Ovary (tissue), 10 donors: ENCODE measurements at places on chromosomes 16 and 17. TPM values are rescaled to one million over a fixed set of nuclear protein-coding genes. Genes with fewer than 3 reads are reported as not detected.

DNA sequence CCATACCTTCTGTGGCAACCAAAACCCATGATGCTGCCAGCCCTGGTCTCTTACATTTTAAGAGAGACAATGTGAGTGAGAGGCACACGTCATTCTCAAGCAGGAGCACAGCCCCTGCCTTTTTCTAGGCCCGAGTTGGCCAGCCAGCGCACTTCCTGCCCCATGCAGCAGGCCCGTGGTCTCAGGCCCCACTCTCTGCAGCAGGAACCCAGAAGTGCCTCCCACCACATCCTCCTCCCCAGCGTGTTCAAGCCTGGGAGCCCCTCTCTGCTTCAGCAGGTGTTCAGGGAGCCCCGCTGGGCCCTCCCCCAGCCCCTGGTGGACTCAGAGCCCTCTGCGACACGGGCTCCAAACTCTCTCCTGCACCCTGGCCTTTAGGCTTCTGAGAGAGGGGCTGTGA lies 30.5 kb downstream of the ITGAE start:
- no peak for DNase-seq

- no peak for DNase-seq
Measured at GRCh38 chr17:34826332-34826731, 134.9 kb downstream of the CCT6B start.

CLEC3A gene
- total RNA-seq = not detected

DNA sequence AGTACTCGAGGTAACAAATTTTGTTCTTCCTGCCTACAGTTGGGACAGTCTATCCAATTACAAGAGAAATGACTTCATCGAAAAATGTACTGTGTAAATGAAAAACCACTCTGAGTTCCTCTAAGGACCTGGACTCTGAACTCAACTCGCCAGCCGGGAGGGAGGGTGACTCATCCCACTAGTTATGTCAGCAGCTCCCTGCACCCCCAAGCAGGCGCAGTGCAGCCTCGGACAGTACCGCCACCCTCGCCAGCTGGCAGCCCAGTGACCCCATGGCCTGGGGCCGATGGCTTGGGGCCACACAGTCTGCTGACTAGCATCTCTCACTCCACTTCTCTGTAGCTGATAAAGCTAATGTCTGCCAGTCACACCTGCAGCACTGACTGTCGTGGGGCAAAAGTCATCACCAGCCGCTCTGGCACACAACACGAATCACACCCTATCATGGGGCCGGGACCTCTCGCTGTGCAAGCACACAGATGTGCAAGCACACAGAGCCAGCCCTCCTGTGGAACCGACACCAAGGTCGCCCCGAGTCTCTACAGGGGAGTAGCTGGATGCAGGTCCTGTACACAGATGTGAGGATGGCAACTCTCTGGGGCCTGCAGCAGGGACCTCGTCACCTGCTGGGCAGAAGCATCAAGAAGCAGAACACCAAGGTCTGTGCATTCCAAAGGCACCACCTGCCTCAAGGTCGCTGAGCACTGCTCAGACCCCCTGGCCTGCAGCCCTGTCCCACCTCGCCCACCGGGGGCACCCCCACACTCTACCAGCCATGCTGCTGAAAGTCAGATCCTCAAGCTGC lies 5.7 kb downstream of the CSNK1D start:
- DNase-seq = peak; percentile 87

DNA sequence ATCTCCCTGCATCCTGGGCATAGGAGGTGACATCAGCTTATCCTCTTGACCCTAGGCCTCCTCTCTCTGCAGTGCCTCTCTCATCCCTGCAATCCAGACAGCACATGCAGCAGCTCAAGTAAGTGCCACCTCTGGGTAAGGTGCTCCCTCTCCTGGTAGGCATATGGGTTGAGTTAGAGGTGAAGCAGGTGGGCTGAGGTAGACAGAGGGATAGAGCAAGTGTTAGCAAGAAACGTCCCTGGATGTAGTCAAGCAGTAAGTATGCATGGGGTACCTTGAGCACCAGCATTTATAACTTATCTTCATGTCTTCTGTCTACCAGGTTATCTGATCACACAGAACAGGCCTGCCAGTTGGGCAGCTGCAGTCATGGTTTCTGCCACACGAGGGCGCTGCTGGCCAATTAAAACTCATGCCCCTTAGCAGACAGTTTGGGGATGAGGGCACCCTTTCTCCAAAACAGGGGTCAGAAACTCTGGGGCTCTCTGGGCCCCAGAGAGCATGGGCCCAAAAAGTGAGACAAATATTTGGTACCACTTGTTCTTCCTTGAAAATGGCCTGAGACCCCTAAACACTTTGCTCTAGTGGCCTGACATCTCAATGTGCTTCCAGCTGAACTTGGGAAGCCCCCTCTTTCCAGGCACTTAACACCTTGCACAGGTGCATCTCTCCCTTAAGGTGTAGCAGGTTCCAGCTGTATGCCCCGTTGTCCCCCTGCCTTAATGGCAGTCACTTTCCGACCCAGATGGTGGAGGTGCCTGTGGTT lies 59.8 kb downstream of the NEUROD2 start:
- peak; percentile 42 for DNase-seq

GRCh38 chr17:40306395-40306794 lies 2.6 kb upstream of the RARA start:
- no peak for DNase-seq

VASN gene
- total RNA-seq = 43.5 TPM

- no peak for DNase-seq
Measured at GRCh38 chr16:15915555-15916081, 27.2 kb upstream of the CEP20 start.

GPRC5B gene
- 24.3 TPM for total RNA-seq

GRCh38 chr16:57852189-57852588 lies 49.9 kb upstream of the KIFC3 start:
- DNase-seq = no peak
